ENCODE measurements at places on chromosomes 2 and 18.

DNA sequence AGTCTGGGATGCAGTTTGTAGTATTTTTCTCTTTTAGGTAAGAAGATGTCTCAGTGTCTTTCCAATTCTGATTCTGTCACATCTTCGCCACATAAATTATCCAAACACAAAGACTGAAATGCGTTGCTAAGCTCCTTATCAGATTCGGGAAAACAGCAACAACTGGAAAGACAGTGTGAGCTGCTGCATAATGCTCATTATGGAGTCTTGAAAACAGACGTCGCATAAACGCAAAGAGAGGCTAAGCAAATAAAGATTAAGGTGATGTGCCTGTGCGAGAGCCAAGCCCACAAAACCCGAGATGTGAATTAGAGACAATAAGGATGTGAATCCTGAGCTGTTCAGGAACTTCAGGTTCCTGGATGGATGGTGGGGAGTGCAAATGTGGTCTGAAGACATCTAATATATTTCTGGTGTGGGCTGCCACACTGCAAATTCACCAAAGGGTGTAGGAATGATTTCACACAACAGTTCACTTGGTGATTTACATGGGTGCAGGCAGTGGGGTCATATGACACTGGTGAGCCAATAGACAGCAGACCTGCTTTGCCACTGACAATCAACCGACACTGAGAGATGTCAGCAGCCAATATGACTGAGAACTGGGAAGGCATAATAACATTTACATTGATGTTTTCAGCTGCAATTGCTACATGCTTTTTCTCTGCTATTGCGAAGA, 195.8 kb downstream of the MTX2 start:
- DNase-seq, result peak; percentile 64

DNA sequence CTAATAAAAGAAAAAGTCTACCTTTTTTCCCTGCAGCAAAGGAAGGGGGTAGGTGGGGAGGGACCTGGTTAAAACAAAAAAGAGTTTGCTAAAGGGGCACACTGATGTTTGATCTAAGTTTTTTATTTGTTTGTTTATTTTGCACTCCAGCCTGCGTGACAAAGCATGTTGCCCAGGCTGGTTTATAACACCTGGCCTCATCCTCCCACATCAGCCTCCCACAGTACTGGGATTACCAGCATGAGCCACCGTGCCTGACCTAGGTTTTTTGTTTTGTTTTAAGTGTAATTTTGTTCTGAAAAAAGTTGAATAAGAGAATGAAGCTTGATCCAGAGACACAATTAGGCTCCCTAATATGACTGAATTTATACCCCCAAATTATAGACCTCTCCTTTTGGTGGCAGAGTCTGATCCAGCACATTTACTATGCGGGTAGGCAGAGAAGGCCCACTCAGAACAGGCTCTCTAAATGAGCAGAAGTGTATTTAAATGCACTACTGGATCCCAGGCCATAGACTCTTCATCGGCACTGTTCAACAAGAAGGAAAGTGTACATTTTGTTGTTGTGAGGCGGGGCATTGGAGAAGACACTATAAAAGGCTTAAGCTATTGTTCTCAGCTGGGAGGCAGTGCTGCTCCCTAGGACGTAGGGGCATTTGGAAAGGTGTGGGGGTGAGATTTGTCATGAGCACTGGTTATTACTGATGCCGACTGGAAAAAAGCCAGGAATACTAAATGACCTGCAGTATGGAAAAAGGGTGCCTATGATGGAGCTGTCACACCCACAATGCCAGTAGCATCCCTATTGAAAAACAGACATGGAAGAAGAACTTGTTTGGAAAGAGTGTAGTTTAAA, 32.4 kb downstream of the MRPS9 start:
- DNase-seq, result no peak

DNA sequence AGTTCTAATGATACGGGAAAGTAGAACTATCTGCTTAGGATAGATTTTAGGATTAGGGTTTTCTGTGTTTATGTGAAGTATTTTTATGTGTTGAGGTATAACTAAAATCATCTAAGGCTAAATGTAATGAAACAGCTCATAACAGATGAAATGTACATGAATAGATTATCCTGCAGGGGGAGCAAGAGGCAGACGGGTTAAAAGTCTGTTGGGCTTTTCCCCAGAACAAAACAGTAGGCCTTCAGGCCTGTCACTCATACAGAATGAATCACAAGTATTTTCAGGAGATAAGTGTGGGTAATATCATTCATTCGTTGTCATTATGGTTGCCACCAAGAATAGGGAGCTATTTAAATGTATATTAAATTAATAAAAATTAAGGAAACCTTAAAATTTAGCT, 107.9 kb upstream of the IL1R2 start:
- no peak for DNase-seq

- DNase-seq, result no peak
Observed at GRCh38 chr2:48543895-48544294, 13.9 kb downstream of the STON1 start.

DNA sequence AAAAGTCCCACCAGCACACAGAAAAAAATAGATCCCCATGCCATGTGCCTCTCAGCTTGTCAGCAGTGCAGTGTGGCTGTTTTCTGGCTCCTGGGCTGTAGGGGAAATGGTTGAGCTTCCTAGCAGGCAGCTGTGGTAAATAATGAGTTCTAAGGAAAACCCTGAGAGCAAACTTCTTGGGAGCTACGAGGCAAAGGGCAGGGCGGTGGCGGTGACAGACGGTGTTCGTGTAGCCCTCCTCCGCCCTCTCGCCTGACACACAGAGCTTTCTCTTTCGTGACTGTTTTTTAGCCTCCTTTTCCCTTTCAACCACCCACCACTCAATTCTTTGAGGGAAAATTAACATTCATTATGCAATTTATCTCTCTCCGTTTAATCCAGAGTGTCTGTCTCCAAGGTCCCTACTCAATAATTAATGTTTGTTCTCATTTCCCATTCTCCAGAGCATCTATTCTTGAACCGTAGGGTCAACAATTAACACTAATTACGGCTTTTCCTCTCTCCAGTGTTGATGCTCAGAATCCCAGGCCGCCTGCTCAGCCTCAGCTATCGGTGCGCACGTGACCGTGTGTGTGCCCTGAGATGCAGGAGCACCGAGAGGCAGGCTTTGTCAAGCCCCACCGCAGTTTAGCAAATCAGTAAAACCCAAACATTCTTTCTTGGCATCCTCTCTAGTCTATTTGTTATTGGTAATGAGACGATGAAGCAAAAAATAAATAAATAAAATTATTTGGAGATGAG, 50.1 kb downstream of the KIAA2012 start:
- DNase-seq, result peak; percentile 6

- DNase-seq, result no peak
Observed at GRCh38 chr18:49111191-49111988, 160.6 kb upstream of the SMAD7 start.

GRCh38 chr2:176414641-176415040, 145.4 kb downstream of the MTX2 start:
- DNase-seq, result no peak

- DNase-seq, result no peak
Observed at GRCh38 chr2:203476881-203477280, 58.2 kb downstream of the RAPH1 start.

- no peak for DNase-seq
Observed at GRCh38 chr18:269480-270095, 1.7 kb upstream of the THOC1 start.

DNA sequence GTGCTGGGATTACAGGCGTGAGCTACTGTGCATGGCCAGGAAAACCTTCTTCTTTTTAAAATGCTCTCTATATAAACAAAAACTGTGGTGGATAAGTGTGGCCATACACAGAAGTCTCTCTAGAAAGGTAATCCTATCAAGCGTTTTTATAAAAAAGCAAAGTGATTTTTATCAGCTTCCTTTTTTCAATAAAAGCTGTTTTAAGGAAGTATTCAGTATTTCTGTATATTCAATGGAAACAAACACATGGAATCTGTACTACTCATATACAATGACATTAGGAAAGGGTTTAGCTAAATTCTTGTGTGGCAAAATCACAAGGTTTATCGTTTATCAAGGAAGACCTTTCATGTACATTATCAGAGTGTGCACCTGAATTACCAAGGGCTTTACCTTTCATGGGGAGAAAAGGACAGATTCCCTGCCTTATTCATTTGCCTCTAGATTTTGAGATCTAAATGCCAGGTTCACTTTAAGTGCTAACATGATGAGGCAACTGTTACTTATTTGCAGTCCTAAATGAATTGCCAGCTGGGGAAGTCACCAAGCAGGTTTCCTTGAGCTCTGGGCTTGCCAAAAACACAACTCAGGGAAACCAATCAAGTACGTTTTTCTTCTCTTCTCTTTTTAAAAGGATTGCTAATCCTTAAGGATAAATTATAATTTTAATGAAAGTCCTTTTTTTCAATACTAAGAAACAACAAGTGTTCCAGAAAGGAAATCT, 70.8 kb downstream of the RTN4 start:
- DNase-seq, result no peak

GRCh38 chr2:218370410-218371063, 11.5 kb upstream of the SLC11A1 start:
- no peak for DNase-seq

DNA sequence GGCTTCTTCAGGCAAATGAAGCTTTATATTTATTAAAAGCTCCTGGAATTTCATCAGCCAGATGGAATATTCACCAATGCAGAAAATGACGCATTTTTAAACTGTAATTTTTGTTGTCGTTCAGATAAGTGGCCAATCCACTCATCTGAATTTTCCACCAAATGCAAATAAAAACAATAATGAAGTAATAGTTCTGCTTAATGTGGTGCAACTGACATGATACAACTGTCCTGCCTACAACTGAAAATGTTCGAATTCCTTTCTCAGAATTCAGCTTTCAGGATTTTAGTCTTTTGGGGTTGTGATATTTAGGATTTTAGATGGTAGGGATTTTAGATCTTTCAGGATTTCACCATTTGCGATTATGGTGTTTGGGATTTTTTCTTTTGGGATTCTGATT, 27.1 kb upstream of the PUM2 start:
- DNase-seq, result no peak

DNA sequence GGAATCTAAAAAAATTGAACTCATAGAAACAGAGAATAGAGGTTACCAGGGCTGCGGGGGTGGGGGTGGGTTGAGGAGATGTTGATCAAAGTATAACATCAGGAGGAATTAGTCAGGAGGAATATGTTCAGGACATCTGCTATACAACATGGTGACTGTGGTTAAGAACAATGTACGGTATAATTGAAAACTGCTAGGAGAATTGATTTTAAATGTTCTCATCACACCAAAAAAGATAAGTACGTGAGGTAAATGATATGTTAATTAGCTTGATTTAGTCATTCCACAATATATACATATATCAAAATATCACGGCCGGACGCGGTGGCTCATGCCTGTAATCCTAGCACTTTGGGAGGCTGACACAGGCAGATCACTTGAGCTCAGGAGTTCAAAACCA, 140.2 kb downstream of the MTCL1 start:
- no peak for DNase-seq

GRCh38 chr2:229319558-229319957, 48.5 kb upstream of the PID1 start:
- no peak for DNase-seq

Data from putamen (tissue), 1 donor.